ENCODE measurements at places on chromosomes 1 and 21. TPM values are rescaled to one million over a fixed set of nuclear protein-coding genes. Genes with fewer than 3 reads are reported as not detected.

PRDM16 gene
- 7.3 TPM for polyA plus RNA-seq

PSRC1 gene
- polyA plus RNA-seq: 29.8 TPM

CDA gene
- polyA plus RNA-seq: 3.8 TPM

RNU1-3 gene
- 1.9 TPM for polyA plus RNA-seq

Measured in left kidney (tissue), 8 donors.